ENCODE measurements at places on chromosomes 6 and 20. TPM values are rescaled to one million over a fixed set of nuclear protein-coding genes. Genes with fewer than 3 reads are reported as not detected.

KIF25 gene
- not detected for total RNA-seq

DNA sequence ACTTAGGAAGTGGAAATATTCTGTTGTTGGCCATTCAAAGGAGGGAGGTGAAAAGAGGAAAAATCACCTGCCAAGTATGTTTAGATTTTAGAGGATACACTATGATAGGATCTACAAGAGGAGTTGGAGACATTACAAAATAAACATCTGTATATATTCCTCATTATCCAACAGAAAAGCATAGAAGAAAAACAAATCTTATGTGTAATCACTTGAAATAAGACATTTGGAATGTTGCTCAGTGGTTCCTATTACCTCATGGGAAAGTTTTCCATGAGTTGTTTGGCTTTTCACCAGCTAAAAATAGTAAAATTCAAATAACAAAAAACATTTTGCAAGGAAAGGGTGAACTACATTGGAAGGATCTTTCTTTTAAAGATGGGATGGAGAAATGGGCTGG, 76.7 kb upstream of the CARMIL1 start:
- DNase-seq, result no peak

GRCh38 chr6:9523462-9523861, 891.4 kb downstream of the TFAP2A start:
- DNase-seq, result no peak

DNA sequence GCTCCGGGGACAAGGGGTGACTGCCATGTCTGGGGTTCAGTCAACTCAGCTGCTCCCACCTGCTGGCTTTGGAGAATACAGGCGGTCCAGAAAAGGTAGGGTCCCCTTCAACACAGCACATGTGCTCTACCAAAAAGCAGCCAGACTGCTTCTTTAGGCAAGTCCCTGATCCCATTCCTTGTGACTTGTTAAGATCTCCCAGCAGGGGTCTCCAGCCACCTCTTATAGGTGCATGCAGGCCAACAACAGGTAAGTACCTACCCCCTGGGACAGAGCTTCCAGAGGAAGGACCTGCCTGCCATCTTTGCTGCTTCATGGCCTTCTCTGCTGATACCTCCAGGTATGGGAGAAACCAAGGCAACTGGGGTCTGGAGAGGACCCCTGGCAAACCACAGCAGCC, 106.5 kb downstream of the HACE1 start:
- DNase-seq, result no peak

DNA sequence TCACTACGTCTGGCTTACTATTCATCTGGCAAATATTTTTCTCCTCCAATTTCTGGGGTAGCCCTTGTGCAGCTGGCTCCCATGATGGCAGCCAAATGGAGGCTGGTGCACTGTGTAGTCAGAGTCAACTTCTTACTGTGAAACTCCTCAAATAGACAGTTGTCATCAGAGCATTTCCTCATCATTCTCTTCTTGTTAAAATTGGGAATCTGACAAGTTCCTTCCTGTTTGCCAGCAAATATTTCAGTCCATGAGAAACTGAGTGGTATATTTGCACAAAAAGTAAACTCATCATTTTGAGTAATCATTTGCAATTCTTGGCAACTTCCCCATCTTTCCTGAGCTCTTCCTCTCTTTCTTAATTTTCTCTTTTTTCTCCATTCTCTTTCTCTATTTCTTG, 394.9 kb upstream of the RGS17 start:
- DNase-seq, result no peak

GRCh38 chr6:112331306-112331705, 15.8 kb upstream of the RFPL4B start:
- no peak for DNase-seq

- DNase-seq, result no peak
These were observed 18.8 kb downstream of the ZKSCAN3 start for GRCh38 chr6:28368522-28368921.

- no peak for DNase-seq
These were observed 679.5 kb upstream of the NRSN1 start for GRCh38 chr6:23446469-23446967.

- DNase-seq, result no peak
These were observed 105.9 kb downstream of the ID4 start for GRCh38 chr6:19943042-19943441.
